ENCODE measurements at places on chromosomes 16 and 17.

DNA sequence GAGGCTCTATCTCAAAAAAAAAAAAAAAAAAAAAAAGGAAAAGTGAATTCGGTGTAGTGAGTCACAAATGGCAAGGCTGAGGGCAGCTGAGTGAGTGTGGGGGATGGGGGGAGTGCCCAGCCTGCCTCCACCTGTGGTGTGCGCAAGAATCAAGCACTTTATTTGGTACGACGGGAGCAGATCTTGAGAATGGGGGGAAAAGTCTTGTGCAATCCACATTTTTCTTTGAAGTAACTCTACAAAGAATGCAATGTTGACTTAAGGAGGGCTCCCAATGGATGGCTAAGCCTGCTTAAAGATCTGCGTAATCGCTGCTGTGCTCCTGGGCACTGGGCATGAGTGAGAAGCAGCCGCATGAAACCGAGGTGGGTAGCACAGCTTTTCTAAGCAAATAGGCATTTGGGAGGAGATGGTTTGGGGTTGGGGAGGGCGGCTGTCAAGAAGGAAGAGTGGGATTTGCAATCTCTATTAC, 28.2 kb downstream of the ATP2C2 start:
- DNase-seq, result no peak

GRCh38 chr17:51118330-51119195, 2.1 kb downstream of the SPAG9 start:
- peak; percentile 41 for DNase-seq

- no peak for DNase-seq
Observed at GRCh38 chr16:87063543-87063942, 253.6 kb downstream of the C16orf95 start.

DNA sequence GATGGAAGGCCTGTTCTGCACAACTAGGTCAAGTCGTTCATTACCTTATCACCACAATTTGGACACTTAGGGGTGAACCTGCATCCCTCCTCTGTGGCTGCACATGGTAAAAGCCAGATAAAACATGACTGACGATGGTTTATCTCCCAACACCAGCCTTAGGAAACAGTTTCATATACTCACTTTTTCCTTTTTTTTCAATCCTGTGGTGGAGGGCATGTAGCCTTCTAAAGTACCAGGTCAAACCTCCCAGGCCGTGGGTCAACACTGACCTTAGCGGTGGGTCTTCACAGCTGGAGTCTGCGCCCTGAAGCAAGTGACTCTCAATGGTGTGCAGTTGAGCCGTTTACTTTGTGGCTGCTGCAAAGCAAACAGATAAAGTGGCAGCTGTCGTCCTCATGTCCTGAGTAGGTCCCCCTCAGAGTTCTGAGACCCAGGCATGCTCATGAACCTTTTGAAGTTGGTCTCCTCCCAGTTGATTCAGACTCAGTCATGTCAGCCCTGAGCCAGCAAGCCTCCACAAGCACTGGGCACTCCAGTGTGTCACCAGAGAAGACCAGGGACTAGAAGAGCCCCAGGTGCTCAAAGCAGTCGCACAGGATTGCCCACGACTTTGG, 5.9 kb downstream of the FAHD1 start:
- no peak for DNase-seq

DNA sequence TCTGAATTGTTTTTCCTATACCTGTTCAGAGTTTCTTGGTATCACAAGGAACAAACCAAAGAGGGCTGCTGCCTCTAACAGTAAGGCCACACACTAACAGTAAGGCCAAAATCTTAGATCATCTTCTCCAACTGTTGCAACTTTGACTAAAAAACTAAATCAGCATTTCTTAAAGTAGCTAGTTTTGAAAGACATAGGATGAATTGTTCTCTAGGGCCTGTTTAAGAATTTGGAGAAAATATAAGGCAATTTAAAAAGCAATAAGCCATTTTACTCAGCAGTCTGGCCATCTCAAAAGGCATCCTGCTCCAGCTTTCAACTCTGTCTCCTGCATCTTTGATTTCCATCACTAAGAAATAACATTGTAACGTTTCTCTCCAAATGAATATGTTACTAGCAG, 105.0 kb upstream of the MON1B start:
- DNase-seq, result no peak

DNA sequence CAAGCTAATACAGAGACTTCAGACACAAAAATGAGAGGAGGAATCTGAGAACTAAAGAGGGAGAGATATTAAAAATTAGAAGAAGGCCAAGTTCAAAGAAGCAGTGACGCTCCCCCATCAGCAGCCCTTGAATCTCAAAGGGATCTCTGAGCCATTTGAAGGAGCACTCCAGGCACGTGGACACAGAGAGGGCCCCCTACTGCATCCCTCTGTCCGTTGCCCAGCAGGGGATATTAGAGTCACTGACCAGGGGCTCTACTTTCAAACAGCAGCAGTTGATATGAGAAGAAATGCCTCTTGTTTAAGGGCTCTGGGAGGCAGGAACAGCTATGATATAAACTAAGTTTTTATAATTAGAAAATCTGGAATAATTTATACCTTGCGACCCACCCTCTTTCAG, 479.0 kb upstream of the SALL1 start:
- no peak for DNase-seq

- DNase-seq, result no peak
Observed at GRCh38 chr17:35731917-35732805, 722 bp downstream of the RASL10B start.

DNA sequence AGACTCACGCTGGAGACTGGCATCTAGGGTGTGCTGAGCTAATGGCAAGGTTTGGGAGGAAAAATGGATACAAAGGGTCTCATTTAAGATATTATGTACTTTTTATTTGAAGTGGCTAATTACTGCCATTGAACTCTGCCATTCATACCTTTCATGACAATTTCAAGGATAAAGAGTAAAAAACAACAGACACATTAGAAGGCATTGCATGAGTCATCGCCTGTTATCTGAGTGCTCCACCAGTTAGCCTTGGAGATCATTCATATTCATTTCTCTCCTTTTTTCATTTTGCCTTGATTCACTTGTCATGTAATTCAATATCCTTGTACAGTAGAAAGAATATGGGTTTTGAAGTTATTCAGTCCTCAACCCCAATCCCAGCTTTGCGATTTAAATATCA, 109.5 kb downstream of the CDH8 start:
- no peak for DNase-seq

DNA sequence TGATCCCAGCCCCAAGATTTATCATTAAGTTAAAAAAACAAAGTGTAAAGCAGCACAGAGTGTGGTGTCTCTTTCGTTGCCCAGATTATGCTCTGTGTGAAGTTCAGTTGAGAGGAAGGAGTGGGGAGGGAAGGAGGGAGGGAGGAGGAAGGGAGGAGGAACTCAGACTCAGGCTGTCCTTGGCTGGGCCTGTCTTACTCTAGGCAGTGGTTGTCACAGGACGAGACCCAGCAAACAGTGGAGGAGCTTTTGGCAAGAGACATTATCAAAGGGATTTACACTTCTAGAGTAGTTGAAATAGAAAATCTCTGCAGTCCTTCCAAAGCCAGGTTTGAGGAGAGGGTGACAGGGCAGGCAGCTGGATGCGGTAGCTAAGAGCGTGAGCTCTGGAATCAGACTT, 27.8 kb downstream of the KNOP1 start:
- DNase-seq, result no peak

DNA sequence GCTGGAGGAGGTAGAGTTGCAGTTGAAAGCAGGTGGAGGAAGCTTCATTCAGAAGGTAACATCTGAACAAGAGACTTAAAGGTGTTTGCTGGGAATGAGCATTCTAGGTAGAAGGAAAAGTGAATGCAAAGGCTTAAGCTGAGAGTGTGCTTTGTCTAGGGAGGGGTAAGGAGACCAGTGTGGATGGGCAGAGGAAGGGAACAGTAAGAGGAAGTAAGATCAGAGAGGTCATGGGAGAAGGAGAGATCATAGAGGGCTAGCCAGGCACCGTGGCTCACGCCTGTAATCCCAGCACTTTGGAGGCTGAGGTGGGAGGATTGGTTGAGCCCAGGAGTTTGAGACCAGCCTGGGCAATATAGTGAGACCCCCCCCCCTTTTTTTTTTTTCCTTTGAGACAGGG, 3.3 kb downstream of the STX4 start:
- no peak for DNase-seq

DNA sequence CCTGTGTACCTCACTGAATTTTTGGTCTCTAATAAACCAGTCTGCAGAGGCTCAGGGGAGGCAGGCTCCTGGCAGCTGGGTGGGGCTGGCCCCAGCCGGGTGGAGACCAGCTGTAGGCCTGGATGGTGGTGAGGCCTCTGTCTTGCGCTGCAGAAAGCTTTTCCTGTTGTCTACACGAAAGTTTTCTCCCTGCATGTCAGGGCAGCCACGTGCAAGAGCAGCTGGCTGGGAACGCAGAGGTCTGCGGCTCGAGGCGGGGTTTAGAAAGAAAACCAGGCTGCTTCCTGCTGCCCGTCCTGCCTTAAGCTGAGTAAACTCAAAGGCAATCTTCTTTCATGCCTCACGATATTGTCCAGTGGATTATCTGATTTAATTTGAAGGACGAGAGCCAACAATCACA, 2.4 kb downstream of the SERPINF1 start:
- peak; percentile 13 for DNase-seq

- DNase-seq, result no peak
Observed at GRCh38 chr17:49869038-49869374, 21.1 kb upstream of the TAC4 start.

DNA sequence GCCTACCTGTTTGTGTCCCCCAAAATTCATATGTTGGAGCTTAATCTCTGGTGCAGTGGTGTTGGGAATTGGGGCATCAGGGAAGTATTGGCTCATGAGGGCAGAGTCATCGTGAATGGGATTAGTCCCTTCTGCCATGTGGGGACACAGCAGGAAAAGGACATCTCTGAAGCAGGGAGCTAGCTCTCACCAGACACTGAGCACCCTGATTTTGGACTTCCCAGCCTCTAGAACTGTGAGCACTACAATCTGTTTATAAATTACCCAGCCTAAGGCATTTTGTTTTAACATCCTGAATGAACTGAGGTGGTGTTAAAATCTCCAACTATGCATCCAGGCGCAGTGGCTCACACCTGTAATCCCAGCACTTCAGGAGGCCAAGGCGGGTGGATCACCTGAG, 206.0 kb downstream of the SEC14L1 start:
- no peak for DNase-seq

- no peak for DNase-seq
Observed at GRCh38 chr17:33929181-33929724, 325.8 kb upstream of the CCL2 start.

- no peak for DNase-seq
Observed at GRCh38 chr17:78722246-78722761, 59.8 kb downstream of the CYTH1 start.

- DNase-seq, result no peak
Observed at GRCh38 chr16:2786061-2786825, 1.1 kb downstream of the PRSS33 start.

DNA sequence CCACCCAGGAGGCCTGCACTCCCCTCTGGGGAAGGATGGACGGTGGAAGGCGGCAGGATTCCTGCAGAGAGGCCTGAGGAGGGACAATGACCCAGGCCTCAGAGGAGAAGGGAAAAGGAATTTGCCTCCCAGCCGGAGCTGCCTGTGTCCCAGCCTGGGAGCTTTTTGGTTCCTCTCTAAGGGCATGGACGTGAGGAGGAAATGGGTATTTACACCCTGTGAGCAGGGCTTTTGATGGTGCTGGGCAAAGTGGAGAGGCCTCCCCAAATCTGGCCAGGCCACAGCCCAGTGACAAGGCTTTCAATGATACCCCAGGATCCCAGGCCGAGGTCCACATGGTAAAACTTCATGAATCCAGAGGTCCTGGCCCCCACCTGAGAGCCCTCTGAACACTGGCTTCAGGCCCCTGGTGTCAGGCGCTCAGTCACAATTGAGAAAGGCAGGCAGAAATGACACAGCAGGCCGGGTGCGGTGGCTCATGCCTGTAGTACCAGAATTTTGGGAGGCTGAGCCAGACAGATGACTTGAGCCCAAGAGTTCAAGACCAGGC, 56.0 kb upstream of the DOC2B start:
- no peak for DNase-seq

DNA sequence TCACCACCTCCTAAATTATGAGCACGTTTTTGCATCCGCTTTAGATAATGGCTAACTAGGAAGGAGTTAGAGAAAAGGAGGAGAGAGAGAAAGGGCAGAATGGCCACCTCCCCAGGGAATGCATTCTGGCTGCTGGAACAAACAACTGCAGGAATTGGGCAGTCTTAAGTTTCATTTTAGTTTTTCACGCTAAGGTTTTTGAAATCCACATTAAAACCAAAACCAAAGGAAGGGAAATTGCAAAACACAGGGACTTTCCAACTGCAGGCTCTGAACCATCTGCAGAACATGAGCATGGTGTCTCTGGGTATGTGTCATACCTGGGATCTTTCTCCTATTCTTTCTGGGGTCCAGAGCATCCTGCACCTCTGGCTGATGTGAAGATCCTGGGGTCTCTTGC, 12.1 kb upstream of the CCL8 start:
- DNase-seq, result peak; percentile 62

DNA sequence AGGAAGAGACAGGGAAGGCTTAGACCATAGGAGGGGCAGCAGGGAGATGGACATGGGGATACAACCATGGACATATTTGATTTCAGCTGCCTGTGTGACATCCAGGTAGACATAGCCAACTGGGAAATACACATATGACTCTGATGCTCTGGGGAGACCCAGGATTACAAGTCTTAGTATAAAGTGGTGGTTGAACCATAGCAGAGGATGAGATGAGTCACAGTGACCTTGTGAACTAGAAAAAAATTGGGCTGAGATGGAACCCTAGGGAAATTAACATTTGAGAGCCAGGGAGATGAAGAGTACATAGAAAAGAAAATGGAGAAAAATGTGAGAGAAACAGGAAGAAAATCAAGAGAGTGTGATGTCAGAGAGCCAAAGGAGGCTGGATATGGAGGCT, 10.2 kb downstream of the MARCHF10 start:
- DNase-seq, result no peak

DNA sequence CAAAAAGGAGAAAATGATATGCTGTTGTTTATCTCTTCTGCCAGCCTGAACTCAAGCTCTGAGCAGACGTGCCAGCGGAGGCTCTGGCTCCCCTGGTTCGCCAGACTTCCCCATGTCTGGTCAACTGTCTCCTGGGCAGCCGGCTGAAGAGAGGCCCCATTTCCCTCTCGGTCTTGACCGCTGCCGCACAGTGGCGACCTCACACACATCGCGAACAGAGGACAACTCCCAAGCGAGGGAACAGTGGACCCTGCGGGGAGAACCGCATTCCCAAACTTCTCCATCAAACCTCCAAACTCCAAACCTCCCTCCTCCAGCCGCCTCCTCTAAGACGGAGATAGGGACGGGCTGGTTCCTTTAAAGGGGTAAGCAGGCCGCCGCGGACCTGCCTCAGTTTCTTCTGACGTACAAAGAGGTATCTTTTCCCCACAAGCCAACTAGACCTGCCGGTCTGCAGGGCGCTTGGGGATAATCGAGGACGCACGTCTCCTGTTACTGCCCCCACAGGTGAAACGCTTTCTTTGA, 24.9 kb upstream of the RFFL start:
- DNase-seq, result peak; percentile 65

DNA sequence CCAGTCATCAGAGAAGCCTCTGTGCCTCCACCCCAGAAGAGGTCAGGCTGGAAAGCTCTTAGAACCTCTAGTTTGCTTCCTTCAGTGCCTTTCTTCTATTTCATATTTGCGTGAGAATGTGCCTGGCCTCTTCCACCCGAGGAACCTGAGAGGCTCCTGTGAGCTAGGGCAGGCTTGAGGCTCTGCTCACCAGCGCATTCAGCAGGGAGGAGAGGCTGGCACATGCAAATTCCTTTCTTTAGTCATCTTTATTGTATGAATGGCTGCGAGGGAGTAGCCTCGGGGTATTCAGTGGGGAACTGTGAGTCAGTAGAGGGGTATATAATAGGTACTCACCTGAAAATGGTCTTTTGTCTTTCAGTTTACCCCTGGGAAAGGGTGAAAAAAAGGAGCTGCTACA, 268.3 kb downstream of the ABCC12 start:
- no peak for DNase-seq
